ENCODE measurements at places on chromosomes 16 and 17.
A peak's percentile ranks its signal among the peaks of the same experiment; 100 is the strongest.

DNA sequence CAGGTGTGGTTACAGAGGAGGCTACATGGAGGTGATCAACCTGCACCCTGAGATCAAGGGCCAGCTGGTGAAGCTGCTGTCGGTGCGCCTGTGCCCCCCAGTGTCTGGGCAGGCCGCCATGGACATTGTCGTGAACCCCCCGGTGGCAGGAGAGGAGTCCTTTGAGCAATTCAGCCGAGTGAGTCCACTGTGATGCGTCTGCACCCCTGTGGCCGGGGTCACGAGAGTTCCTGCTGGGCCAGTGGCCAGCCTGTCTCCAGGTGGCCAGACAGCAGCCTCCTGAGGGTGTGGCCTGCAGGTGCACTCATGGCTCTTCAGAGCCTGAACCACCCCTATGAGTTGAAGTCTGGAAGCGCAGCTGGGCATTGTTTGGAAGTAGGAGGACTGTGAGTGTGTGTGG lies 38.1 kb downstream of the GPT2 start:
- no peak for DNase-seq

DNA sequence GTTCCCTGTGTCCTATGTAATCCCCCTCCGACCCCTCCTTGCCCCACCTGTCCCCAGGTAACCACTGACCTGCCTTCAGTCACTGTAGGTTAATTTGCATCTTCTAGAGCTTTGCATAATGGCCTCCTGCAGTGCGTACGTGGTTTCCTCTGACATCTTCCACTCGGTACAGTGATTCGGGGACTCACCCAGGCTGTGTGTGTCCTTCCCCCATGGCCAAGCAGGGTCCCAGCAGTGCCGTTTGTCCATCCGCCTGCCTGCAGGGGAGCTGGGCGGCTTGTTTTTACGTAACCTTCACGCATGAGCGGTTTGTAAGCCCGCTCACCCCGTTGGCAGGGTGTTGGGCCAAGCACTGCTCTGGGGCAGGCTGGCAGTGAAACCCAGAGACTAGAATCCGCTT lies 7.9 kb downstream of the MAPK8IP3 start:
- no peak for DNase-seq

- DNase-seq = no peak
Measured at GRCh38 chr17:72004611-72005331, 116.0 kb upstream of the SOX9 start.

GRCh38 chr17:17790637-17791464 lies 45.9 kb downstream of the SREBF1 start:
- no peak for DNase-seq

GRCh38 chr16:54431997-54432896 lies 145.7 kb upstream of the IRX3 start:
- no peak for DNase-seq

DNA sequence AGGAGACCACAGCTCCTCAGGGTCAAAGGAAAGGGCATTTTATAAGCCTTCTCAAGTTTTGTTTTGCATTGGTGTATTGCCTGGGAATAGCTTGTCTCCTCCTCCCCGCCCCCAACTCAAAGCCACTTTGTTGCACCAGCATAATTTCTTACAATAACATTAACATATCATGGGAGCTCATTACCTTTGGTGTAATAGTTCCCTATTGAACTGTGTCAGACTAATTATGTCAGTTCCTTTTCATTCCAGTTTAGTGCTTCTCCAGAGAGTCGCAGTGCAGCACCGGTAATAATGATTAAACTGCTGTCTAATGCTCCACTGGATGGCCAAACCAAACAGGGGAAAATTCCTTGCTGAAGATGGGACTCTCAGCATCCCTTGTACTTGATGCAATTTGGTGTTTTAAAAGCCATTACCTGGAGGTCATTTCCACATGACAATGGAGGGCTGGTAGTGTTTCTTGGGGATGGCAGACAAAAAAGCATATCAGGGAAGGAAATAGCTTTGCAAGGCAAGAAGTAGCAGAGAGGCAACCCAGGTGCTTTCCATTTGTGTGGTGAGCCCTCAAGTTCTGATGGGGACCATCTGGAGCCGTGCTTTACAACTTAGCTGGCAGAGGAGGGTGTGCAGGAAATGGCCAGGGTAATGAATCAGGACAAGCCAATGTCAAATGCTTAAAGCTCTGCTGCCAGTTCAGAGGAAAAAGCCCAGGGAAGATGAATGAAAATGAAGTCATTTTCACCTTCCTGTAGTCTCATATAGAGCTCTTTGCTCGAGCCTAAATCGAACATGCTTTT lies 91.5 kb upstream of the NLRP1 start:
- no peak for DNase-seq

DNA sequence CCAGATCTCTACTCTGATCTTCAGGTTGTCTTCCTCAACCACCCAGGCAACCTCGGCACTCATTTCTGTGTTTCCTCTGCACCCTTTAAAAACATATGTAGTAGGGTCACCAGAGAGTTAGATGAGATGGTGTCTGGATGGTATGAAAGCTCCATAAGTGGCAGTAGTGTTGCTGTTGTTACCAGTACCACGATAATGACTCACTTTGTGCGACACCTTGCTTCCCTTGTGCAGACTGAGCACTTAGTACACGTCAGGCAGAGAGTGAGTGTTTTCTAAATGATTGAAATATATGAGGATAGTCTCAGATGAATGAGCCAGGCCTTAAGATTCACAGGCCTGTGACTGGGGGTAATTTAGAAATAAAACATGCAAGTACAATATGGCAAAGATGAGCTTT lies 188.7 kb downstream of the MAF start:
- DNase-seq = no peak

DNA sequence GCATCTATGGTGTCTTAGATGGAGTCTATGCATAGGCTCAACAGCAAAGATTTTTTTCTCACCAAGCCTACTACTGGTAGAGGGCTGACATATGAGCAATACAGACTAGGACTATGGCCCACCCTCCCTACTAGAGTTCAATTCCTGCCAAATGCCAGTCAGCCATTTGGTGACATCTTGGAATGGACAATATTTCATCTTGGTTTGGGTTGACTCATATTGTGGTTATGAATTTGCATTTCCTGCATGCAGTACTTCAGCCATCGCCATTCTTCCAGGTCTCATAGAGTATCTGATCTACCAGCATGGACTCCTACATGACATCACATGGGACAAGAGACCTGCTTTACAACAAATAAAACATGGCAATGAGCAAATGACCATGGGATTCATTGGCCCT lies 778.1 kb upstream of the SOX9 start:
- peak; percentile 7 for DNase-seq

GRCh38 chr16:89246903-89247733 lies 29.6 kb downstream of the ZNF778 start:
- DNase-seq = peak; percentile 84

GRCh38 chr16:1745900-1746692 lies 25.2 kb downstream of the NME3 start:
- peak; percentile 95 for DNase-seq

DNA sequence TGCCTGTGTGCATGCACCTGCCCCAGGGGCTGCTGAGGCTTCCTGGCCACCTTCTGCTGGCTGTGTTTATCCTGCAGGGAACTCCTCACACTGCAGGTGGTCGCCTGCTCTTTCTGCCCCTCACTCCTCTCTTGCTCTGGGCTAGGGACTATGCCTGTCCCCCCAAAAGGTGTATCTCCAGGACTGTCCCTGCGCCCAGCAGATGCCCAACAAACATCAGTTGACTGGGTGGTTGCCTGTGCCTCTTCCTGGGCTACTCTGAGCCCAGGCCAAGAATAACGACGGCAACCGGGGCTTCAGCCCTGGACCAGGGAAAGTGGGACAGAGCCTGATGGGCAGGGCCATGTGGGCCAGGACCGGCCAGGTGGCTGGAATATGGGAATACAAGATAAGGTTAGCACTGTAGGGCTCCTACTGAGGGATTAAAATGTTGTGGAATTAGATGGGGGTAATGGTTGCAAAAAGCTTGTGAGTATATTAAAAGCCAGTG lies 55.4 kb downstream of the VAC14 start:
- no peak for DNase-seq

- no peak for DNase-seq
Measured at GRCh38 chr17:72516772-72517399, 396.1 kb downstream of the SOX9 start.

- peak; percentile 92 for DNase-seq
Measured at GRCh38 chr17:78315355-78316114, 44.3 kb downstream of the SOCS3 start.

- DNase-seq = no peak
Measured at GRCh38 chr17:17440938-17441675, 35.7 kb upstream of the MED9 start.

GRCh38 chr17:235831-236640 lies 54.6 kb upstream of the DOC2B start:
- DNase-seq = no peak

DNA sequence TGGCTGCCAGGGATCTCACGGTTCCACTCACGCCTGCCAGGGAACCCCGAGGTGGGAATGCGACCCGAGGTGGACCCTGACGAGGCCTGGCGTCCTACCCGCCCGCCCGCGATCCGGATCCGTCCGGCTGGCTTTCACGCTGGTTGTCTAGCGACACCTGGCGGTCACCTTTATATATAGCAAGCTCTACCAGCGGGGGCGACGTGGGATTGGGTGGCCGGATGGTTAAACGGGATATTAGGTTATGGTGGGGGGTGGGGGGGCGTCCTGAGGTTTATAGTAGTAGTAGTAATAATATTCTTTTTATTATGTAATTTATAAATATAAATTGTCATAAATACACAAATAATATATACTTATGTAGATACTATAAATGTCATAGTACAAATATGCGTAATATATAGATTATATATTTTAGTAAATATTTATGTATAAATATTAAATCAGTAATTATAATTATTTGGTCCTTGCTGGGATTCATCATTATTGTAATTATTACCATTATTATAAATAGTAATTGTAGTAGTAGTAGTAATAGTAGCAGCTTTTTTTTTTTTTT lies 136.9 kb downstream of the KCNJ12 start:
- DNase-seq = peak; percentile 80

- no peak for DNase-seq
Measured at GRCh38 chr17:75587675-75588595, at the start of gene MYO15B. TSS of gene MYO15B (plus strand) at chr17:75587800. CDS start at chr17:75588058, 258 bp downstream.

- no peak for DNase-seq
Measured at GRCh38 chr17:76120658-76121008, 17.0 kb upstream of the EXOC7 start.

DNA sequence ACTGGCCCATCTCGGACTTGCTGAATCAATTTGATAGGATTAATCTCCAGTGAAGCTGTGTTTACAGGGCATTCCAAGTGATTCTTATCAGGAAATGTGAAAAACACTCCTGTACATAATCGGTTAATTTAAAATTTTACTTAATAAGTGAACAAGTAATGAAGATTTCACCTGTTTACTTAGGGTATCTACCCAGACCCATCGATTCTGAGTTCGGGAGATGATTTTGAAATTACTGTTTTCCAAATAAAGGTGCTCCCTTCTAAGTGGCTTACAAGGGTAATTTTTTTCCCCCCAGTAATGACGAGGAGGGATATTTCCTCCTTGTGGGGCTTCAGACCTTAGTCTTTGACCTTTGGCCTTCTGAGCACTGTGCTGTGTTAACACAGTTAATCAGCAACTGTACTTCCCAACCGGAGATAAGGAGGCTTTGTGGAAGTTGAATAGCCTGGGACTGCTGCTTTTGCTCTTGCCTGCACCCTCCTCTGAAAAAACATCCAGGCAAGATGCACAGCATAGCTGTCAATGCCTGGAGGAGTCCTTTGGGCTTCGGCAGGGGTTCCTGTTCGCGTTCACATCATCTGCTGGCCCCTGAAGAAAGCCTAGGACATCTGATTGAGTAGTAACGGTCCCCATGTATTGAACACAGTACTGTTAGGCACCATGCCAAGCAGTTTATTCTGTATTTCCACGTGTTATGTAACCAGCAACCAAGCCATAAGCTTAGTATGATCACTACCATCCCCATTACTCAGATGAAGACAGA lies 1.8 kb downstream of the FAHD1 start:
- no peak for DNase-seq

- no peak for DNase-seq
Measured at GRCh38 chr16:46720619-46721018, 27.5 kb downstream of the MYLK3 start.

DNA sequence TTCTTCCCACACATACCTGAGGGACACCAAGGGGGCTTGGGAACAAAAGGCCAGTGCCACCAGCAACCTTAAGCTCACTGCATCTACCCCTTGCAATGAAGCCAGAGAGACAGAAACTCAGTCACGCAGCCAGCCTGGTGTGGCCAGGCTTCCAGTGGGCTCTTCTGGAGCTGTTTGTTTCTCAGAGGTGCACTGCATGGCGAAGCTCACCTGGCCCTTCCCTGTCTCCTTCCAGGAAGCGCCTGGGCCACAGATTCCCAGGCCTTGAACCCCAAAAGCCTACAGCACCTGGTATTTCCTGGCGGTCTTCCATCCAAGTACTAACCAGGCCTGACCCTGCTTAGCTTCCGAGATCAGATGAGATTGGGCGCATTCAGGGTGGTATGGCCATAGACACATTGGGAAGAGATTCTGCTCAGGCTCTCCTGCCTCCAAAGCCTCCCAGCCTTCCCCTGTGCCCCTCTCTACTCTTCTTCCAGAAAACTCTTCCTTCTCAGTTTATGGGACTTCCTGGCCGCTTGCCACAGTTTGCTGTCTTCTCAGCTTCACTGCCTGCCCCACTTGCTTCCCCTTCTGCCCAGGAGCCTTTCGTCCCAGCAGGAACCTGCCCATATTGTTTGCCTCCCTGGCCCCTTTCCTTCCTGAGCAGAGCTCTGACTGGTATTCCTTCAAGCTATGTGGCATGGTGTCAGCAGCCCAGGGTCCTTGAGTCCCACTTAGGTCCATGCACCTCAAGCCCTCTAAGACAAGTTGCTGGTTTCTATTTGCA lies 1.6 kb downstream of the CISD3 start:
- no peak for DNase-seq

DNA sequence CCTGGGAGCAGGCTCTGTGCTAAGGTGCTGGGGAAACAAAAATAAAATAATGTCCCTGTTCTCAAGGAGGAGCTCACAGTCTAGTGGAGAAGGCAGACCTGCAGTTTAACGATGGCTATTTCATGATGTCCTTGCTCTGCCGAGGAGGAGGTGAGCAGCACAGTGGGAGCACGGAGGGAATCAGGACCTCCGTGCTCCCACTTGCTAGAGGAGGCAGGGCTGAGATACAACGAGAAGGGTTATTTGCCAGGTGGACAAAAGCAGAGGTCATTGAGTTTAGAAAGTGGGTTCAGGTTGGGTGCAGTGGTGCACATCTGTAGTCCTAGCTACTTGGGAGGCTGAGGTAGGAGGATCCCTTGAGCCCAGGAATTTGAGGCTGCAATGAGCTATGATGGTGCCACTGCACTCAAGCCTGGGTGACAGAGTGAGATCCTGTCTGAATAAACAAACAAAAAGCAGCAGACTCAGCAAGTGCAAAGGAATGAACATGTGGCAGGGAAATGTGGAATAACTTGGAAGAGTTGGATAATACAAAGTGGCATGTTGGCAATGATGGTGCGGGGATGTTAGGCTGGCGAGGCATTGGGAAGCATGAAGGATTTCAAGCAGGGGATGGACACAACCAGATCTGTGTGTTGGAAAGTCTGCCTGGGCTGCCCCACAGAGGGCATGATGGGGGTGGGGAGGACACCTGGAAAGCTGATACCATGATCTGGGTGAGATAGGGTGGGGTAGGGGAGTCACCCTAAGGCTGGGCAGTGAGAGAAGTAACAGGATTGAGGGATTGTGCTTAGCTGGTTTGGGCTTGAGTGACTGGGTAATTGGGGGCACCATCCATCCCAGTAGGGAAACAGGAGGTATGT lies 12.8 kb upstream of the TNS4 start:
- DNase-seq = no peak

- peak; percentile 58 for DNase-seq
Measured at GRCh38 chr17:77424585-77425344, 284.0 kb downstream of the SEC14L1 start.

- DNase-seq = no peak
Measured at GRCh38 chr17:43601280-43602039, 55.3 kb upstream of the ETV4 start.

GRCh38 chr16:77775911-77776909 lies 12.2 kb upstream of the VAT1L start:
- DNase-seq = no peak

All from H54 (cell line).